ENCODE measurements at places on chromosomes 7 and 10.

GRCh38 chr7:47990592-47990991 is 11.2 kb upstream of the HUS1 start:
- no peak for DNase-seq

DNA sequence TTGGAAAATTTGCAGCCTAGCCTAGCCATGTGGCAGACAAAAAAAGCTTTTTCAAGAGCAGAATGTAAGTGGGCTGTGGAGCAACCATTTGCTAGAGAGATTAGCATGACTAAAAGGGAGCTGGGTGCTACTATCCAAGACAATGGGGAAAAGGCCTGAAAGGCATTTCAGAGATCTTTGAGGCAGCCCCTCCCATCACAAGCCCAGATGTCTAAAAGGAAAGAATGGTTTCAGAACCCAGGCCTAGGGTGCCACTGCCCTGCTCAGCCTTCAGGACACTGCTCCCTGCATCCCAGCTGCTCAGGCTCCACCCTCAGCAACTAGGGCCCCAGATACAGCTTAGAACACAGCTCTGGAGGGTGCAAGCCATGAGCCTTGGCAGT is 24.7 kb downstream of the PNLIPRP3 start:
- DNase-seq: no peak

DNA sequence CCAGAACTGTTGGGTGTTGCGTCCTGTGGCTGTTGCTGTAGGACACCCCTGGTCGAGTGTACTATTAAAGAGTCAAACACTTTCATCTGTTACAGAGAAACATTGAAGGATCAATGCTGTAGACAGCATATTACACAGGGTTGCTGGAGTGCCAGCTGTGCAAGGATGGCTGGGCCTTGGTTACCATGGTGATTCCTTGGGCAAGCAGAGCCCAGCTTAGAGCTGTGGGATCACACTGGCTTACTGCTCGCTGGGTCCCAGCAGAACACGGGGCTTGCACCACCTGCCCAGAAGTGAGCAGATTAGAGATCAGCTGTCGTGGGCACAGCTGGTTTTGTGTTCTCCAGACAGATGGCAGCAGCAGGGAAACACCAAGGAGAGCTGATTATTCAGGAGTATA is 76.0 kb downstream of the GPR141 start:
- DNase-seq: no peak

DNA sequence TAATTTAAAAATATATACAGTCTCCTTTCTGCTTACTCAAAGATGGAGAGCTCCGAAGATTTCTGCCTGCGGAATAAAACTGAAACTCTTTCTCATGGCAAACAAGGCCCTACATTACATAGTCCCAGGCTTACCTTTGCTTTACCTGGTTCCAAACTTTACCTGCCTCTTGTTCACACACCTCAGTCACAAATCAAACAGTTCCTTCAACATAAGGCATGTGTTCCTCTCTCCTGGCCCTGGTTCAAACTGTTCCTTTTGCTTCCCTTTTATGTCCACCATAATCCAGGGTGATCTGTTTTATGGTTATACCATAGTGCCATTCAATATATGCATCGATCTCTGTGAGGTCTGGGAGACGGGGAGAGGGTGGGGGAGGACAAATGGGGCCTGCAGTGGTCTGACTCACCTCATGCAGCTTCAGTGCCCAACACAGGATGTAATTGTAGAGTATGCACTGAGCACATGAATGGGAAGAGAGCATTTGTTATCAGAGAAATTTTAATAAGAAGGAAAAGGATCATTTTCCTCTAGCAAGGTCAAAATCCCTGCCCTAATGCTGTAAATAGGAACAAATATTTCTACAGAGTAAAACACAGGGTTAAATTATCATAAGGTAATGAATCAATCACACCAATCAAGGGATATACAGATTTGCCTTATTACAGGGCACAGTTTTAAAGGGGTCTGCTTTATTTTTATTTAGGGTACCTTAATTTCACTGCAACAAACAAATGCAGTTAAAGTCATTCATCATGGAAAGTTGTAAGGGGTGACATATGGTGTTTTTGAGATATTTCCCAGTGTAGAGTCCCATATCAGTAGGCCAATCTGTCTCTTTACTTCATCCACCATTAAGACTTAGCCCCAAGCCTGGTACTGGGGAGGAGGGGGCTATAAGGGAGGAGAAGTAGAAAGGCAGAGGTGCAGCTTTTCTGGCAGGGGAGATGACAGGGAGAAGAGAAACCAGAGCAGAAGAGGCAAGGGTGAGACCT is 88.8 kb upstream of the PDE1C start:
- DNase-seq: no peak

- DNase-seq: no peak
These were observed 2.8 kb downstream of the TM9SF3 start for GRCh38 chr10:96584035-96584434.

GRCh38 chr7:42093349-42093905 is 143.6 kb downstream of the GLI3 start:
- DNase-seq: no peak

DNA sequence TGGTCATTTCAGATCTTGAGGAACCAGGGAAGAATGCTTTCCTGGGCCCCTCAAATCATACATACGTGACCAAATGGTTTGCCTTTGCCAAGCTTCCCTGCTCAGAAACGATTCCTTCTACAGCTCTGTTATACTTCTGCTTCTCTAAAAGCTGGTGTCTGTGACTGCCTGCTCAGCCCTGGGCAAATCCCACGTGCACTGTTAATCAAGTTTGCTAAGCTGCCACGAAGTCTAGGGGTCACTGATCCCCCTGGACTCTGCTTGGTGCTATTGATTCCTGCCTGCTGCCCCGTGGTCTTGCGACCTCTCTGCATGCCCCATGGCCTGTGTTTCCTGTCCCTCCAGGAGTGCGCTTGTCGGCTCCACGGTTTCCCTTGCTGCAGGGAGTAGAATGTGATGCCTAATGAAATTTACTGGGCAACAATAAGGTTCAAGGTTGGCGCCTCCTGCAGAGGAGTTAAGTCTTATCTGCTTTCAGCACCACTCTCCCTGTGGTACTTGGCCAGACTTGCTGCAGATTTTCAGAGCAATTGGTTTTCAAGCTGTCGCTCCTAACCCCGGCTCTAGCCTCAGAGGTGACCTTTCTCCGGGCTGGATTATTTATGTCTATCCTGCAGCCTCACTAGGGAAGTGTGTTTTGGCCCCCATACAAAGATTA is 201.6 kb upstream of the FZD8 start:
- no peak for DNase-seq

GRCh38 chr10:129780198-129780597 is 183.9 kb downstream of the EBF3 start:
- DNase-seq: no peak

GRCh38 chr7:139153832-139154231 is 44.3 kb upstream of the ZC3HAV1 start:
- no peak for DNase-seq

DNA sequence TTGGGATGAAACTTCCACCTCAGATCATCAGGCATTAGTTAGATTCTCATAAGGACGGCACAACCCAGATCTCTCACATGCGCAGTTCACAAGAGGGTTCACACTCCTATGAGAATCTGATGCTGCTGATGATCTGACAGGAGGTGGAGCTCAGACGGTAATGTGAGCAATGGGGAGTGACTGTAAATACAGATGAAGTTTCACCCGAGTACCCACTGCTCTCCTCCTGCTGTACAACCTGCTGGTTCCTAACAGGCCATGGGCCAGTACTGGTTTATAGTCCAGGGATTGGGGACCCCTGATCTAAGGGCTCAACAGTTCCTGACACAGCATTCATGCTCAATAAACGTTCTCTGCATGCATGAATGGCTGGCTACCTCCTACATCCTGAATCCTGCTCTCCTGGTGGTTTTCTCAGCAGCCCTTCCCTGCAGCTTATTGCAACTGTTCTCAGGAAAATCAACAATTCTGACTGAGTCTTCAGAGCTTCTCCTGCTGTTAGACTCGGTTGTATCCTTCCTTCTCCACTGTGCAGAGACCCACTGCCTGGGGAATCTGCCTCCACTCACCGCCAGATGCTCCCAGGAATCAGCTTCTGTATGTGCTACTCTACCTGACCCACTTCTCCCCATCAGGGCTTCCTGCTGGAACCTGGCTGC is 17.4 kb downstream of the PDE6C start:
- DNase-seq: no peak

- DNase-seq: no peak
These were observed 62.0 kb downstream of the CFAP58 start for GRCh38 chr10:104415526-104416165.

DNA sequence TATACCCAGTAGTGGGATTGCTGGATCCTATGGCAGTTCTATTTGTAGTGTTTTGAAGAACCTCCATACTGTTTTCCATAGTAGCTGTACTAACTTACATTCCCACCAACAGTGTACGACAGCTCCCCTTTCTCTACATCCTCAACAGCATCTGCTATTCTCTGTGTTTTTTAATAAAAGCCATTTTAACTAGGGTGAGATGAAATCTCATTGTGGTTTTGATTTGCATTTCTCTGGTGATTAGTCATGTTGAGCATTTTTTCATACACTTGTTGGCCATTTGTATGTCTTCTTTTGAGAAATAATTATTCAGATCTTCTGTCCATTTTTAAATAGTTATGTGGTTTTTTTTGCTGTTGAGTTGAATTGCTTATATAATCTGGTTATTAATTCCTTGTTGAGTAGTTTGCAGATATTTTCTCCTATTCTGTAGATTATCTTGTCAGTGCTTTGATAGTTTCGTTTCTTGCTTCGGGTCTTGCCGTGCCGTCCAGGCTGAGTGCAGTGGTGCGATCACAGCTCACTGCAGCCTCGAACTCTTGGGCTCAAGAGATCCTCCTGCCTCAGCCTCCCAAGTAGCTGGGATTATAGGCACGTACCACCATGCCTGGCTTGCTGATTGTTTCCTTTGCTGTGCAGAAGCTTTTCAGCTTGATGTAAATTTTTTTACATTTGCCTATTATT is 12.0 kb downstream of the MTG1 start:
- no peak for DNase-seq

- DNase-seq: no peak
These were observed 5.5 kb upstream of the PRRT4 start for GRCh38 chr7:128366986-128367385.

DNA sequence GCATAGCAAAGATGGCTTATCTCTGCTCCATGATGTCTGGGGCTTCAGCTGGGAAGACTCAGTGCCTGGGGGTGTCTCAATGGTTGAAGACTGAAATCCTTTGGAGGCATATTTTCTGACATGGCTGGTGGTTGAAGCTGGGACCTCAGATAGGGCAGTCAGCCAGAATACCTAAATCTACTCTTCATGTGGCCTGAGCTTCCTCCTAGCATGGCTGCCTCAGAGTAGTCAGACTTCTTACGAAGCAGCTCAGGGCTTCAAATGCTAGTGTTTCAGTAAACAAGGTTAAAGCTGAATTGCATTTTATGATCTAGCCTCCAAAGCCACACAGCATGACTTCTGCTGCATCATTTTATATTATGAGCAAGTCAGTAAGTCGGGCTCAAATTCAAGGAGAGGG is 2.6 kb upstream of the BRAF start:
- no peak for DNase-seq

DNA sequence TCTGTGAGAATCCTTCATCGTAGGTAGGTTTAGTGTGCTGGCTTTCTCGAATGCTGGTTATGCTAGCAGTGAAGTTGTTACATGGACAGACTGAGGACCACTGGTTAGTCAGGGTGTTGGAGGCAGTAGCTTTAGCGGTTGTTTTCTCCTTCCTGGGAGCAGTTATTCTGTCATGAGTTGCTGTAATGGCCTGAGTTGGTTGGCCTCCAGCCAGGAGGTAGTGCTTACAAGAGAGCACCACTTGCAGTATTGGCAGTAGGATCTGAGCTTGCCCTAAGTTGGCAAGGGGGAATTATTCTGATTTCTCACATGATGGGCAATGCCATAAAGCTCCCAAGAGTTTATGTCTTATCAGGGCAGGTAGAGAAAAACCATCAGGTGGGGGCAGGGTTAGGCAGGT is 58.0 kb downstream of the IPMK start:
- DNase-seq: no peak

- DNase-seq: no peak
These were observed 18.3 kb upstream of the ELN start for GRCh38 chr7:74009719-74010118.

GRCh38 chr7:121697731-121698316 is 175.1 kb upstream of the PTPRZ1 start:
- DNase-seq: no peak

DNA sequence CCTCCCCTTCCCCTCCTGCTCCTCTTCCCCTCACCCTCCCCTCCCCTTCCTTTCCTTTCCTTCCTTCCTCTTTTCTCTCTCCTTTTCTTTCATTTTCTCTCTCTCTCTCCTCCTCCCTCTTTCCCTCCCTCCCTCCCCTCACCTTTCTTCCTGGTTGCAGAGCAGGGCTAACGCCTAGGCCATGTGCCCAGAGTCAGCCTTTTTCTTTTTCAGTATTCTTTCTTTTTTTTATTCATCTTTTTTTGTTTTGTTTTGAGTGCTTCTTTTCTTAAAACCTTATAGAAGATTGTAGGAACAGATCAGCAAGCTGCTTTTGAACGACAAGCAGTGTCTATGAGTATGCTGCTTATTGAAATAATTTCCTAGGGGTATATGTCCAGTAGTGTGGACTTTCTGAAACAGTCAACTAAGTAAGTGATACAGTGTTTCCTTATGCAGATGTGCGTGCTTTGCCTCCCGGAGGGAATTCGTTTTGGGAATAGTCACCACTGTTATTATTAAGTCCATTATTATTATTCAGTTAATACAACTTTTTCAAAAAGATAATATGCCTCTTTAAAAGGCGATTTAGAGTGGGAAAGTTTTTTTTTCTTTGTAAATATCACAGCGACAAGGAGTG is 219.2 kb downstream of the CAMK1D start:
- no peak for DNase-seq

All from stimulated activated CD8-positive, alpha-beta memory T cell treated with anti-CD3 and anti-CD28 coated beads, Interleukin-4, amount 100 ng/mL, for 1 hour (primary cell).